ENCODE measurements at places on chromosomes 4 and X. TPM values are rescaled to one million over a fixed set of nuclear protein-coding genes. Genes with fewer than 3 reads are reported as not detected.

Gene TBCK
- total RNA-seq, result 21.7 TPM

GRCh38 chrX:68994135-68994890 is 165.5 kb downstream of the EFNB1 start:
- peak; percentile 49 for DNase-seq

Gene HMGN5
- 4.3 TPM for total RNA-seq

DNA sequence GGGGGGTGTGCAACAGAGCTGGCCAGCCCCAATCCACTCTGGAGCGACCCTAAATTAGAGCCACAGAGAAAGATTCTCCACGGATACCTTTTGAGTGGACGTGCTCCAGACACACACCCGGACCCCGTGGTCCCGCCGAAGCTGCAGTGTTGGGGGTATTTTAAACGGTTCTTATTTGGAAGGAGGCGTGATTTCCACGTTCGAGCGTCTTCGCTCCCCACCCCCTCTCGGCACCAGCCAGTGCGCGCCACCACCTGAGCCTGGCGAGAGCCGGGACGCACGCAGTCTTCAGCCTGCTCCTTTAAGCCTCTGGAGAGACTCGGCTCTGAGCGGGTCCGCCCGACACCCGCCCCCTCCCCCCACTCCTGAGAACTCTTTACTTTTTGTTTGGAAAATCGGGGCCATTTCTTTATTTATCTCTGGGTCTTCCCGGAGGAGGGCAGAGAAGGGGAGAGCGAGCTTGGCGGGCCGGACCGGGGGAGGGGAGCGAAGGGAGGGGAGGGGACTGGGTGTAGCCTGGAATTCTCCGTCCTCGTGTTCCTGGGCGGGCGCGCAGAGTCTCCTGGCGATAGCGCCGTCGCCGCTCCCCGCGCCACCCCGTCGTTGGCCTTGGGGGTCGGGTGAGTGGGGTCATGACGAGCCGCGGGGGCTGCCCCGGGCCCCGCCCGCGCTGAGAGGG is 668 bp upstream of the PTCHD1 start:
- DNase-seq, result no peak

GRCh38 chr4:37393321-37393720 is 148.8 kb downstream of the NWD2 start:
- no peak for DNase-seq

DNA sequence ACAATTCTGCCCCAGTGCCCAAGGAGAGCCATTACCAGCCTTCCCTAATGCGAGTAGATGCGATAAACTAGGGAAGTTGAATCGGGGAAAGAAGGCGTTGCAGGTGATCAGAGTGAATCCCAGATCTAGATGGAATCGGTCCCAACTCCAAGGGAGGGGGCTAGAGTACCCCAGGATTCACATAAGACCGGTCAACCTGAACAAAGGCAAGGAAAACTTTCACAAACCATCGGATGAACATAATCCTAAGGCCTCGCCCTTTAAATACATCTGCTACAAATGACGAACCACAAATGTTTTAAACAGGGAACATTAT is 11.2 kb upstream of the ZCCHC13 start:
- no peak for DNase-seq

DNA sequence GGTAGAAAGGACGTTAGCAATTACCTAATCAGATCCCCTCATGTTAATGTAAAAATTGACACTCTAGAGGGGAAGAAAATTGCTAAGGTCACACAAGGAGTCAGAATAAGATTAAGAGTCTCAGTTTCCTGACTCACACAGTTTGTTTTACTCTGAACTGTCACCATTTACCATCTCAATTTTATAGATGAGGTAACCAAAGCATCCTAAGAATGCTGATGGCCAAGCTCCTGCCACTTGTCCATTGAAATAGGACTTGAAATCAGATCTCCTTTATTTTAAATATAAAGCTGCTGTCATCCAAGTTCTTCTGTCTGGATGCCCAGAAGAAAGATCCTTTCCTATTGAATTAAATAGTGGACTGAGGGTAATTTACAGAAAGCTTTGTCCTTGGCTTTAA is 114.8 kb upstream of the VAMP7 start:
- DNase-seq, result no peak

GRCh38 chrX:51860679-51861078 is 32.7 kb upstream of the MAGED1 start:
- no peak for DNase-seq

GRCh38 chr4:174058846-174059245 is 224.6 kb downstream of the FBXO8 start:
- DNase-seq, result no peak

- peak; percentile 45 for DNase-seq
These were observed 12.7 kb upstream of the RBBP7 start for GRCh38 chrX:16882702-16883486.

GRCh38 chr4:115272594-115272993 is 159.2 kb upstream of the NDST4 start:
- DNase-seq, result no peak

- DNase-seq, result no peak
These were observed 42.9 kb upstream of the TAB3 start for GRCh38 chrX:30931920-30932319.

Gene CTAG2
- not detected for total RNA-seq

DNA sequence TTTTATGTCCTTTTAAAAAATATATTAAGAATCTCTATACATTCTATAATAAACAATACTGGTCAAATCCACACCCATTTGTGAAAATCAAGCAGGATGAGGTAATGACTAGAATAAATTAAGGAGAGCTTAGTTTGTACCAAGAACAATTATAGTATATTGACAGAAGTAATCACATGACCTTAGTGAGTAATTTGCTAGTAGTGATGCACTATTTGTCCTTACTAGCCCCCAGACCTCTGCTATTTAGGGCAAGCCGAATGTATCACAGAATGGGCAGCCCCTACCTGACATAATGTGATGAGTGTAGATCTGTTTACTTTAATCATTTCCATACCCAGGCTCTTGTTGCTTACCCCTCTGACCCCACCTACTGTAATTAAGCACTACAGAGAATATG is 15.8 kb downstream of the ATP1B4 start:
- no peak for DNase-seq

- no peak for DNase-seq
These were observed 108.1 kb upstream of the IQCM start for GRCh38 chr4:149923736-149924135.

- DNase-seq, result no peak
These were observed 15.0 kb downstream of the RPS4X start for GRCh38 chrX:72262077-72262476.

DNA sequence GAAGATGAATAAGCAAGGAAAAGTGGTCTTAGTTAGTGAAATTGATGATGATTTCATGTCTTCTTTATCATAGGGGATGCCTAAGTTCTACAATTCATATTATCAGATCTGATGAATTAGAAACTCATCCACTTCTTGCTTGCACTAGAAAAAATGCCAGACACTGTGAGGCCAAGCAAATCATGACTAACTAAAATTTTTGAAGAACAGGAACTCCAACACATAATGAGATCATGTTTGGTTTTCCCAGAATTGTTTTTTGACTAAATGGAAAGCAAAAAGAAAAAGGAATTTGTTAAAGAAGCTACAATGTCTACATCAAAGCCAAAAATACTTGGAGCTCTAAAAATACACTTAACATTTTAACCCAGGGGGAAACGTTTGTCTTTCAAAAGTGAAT is 120.4 kb downstream of the ARSF start:
- no peak for DNase-seq

GRCh38 chr4:56531823-56532222 is 26.2 kb downstream of the ARL9 start:
- DNase-seq, result no peak

DNA sequence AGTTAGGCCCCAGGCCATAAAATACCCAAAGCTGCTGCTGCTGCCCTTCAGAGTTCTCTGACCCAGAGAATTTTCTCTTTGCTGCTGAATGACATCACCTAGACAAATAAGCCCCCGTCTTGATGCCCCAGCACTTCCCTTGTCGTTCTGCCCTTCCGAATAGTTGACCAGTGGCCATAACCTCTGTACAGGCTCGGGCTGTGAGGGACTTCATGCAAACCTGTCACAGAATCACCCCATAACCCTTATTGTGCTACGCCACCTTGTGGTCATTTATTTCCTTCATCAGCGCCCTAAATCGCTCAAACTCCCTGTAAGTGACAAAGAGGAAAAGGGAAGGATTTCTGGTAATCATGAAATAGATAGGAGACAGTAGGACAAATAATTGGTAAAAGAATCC is 18.8 kb downstream of the SPACA5 start:
- DNase-seq, result peak; percentile 16

DNA sequence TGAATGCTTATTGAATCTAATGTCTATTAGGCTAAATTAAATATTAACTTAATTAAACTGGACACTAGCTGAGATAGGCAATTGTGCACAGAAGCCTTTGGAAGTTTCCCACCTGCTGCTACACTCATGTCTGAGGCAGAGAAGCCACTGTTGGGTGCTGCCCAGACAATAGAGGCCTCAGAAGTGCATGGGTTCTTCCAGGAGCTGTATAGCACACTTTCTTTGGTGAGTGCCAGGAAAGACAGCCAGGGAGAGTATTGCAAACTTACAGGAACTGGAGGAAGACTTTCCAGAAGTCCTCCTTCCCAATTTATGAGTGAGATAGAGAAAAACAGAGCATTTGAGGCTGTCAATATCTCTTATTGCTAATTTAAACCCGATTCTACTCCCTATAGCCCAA is 89.9 kb downstream of the GPAT3 start:
- no peak for DNase-seq

DNA sequence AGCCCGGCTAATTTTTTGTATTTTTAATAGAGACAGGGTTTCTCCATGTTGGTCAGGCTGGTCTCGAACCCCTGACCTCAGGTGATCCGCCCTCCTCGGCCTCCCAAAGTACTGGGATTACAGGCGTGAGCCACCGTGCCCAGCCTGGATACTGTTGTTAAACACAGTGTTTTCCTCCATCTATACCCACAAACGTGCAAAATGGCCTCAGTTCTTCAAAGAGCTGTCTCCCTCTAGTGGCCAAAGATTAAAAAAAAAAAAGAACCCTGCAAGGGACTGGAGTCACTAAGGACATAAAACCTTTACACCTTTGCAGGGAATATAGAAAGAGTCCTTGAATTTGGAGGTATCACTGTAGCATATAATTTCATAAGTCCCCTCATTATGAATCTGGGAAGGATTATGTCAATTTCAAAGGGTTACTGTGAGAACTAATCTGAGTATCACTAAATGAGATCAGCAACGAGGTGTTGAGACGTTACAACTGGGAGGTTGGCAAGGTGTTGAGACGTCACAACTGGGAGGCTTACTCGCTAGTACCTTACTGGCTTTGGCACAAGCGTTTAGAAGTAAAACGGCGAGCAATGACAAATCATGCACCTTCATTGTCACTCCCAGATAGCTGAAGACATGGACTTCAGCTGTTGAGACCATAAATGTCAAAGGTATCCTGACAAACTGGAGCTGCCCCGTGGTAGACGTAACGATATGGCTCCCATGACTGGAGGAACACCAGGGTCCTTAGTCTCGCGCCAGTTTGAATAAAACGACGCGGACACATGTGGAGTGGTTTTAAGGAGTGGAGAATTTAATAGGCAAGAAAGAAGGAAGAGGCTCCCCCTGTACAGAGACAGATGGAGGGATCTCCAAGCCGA is 33.4 kb upstream of the ENPP6 start:
- DNase-seq, result no peak

DNA sequence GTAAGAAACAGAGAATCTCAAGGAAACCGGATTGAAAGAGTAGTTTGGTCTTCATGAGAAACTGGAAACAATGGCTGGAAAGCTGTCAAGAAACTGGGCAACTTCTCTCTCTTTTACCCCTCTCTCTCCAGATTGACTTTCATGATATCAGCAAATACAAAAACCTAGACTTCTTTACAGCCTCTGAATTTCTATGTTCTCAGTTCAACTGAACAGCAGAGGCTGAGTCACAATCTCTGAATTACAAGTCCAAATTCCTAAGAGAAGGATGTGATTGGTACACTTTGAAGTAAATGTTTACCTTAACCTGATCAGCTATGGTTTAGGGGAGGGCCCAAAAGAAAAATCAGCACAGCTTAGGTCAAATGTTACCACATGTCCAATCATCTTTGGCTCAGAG is 974.9 kb downstream of the RPA4 start:
- DNase-seq, result no peak

Gene SMIM10L2A
- total RNA-seq, result 3.8 TPM

Gene CFAP47
- total RNA-seq, result not detected

- DNase-seq, result peak; percentile 73
These were observed 672 bp downstream of the LONRF3 start for GRCh38 chrX:118974908-118975671.

Gene NPNT
- total RNA-seq, result 1.4 TPM

GRCh38 chr4:119537586-119537985 is 91.0 kb downstream of the PDE5A start:
- no peak for DNase-seq

GRCh38 chr4:87327136-87327535 is 4.5 kb upstream of the HSD17B13 start:
- no peak for DNase-seq

GRCh38 chr4:70654605-70655011 is 11.7 kb downstream of the JCHAIN start:
- DNase-seq, result no peak

Gene CXCL8
- 0.31 TPM for total RNA-seq

Gene ADH7
- total RNA-seq, result not detected

Gene DHRSX
- 24.1 TPM for total RNA-seq

Gene ATP8A1
- total RNA-seq, result 28.2 TPM

Gene TIMM8A
- total RNA-seq, result 14.4 TPM

Gene SOD3
- 129 TPM for total RNA-seq

Data from right cardiac atrium (tissue), 5 donors.